ENCODE measurements at places on chromosomes 6 and 20.

DNA sequence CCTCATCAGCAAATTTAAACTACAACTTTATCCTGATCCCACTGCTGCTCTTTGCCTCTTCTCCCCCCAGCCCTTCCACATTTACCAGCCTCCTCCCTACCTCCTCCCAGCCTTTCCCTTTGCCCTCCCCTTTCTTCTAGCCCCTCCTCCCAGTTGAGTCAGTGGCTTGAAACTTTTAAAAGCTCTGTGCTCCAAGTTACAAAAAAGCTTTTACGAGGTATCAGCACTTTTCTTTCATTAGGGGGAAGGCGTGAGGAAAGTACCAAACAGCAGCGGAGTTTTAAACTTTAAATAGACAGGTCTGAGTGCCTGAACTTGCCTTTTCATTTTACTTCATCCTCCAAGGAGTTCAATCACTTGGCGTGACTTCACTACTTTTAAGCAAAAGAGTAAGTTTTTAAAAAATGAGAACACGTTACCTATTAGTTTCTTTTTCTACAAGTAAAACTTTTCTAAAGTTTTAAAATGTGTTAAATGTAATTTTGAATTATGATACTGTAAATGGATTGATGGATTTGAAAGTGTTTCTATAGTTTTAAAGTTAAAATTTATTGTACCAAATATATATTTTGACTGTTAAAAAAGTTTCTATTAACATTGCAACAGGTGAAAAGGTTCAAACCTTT, at the start of gene GJA1:
GJA1 (plus strand) TSS at position 203 of the 626 bp plus-strand sequence. CDS start 11,202 bp downstream, outside the sequence.
- no peak for DNase-seq

- no peak for DNase-seq
These were observed 3.5 kb downstream of the COL9A3 start for GRCh38 chr20:62820208-62820961.

DNA sequence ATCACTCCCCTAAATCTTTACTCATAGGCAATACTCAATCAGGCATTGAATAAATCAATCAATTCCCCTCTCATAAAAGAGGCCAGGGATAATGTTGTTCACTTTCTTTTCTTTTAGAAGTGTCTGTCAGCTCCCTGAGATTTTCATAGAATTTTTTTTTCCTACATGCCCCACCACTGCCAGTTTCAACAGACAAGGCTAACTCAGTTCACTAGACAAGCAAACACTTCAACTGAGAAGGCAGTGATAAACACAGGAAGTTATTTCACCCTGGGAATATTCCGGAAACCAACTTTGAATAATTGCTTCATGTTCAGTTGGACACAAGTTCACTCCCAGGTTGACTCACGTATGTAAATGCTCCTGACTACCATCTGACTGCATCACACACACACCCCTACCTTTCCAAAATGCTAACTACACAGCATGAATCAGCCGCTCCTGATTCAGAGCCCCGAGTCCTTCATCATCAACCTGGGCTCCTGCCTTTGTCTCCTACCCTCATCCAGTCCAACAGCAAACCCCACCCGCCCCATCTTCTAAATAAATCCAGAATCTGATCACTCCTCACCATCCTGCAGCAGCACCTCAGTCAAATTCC, 143.9 kb downstream of the BCAS1 start:
- DNase-seq = peak; percentile 91

DNA sequence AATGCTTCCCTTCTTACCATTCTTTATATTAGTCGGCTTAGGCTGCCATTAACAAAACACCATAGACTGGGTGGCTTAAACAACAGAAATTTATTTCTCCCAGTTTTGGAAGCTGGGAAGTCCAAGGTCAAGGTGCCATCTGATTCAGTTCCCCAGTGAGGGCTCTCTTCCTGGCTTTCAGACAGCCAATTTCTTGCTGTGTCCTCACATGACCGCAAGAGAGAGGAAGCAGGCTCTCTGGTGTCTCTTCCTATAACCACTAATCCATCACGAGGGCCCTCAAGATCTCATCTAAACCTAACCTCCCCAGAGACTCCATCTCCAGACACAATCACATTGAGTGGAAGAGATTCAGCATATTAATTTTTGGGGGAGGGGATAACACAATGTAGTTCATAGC, 193.0 kb upstream of the SGK1 start:
- DNase-seq = no peak

- DNase-seq = no peak
These were observed 467.4 kb upstream of the PLCB4 start for GRCh38 chr20:8601542-8601912.

DNA sequence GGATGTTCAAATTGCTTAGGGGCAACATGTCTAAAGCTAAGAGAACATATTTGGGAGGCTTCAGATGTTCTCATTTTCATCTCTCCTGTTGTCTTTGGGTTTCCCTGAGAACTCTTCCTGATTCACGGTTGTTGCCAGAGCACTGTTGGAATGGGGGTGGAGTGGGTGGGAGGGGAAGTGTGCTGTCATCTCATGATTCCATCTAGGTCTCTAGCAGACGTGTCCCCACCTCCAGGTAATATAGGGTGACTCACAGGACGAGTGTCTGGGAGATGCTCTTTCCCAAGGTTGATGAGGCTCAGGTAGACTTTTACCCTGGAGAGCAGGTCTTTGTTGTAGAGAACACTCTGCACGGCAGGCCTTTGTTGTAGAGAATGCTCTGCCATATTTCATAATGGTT, 636.9 kb downstream of the QKI start:
- no peak for DNase-seq

- no peak for DNase-seq
These were observed 315.2 kb downstream of the ZFAND3 start for GRCh38 chr6:38134704-38135088.

- no peak for DNase-seq
These were observed 148.6 kb upstream of the EXOC2 start for GRCh38 chr6:841569-841968.

DNA sequence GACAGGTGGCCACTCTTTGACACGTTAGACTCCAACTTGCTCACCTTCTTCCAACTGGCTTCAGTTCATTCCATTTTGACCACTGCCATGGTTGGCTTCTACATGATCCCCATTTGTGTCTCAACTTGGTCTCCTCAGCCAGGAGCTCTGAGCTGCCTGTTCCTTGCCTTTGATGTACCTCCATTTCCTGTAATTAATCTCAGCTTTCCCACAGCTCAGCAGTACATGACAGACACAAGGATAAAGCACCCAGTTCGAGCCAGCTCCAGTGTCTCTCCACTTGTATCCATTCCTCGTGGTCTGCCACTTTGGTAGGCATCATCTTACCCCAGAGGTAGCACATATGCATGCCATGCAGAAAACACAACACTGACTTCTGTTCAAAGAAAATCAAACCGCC, 161.0 kb downstream of the TSHZ2 start:
- no peak for DNase-seq

DNA sequence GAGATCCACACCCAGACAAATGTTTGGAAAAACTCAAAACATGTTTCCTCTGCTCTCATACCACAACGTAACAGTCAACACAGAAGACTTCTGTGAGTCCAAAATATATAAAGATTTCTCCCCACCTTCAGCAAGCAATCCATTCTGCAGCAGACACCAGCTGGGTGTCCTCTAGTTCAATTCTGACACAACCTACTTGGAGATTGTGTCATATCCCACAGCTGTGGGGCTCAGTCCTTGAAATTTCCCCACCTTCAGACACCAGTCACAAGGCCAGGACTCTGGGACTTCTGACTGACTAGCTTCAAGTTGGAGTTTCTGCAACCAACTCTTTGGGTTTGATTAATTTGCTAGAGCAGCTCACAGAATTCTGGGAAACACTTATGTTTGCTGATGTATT, 244.8 kb upstream of the CDYL start:
- no peak for DNase-seq

DNA sequence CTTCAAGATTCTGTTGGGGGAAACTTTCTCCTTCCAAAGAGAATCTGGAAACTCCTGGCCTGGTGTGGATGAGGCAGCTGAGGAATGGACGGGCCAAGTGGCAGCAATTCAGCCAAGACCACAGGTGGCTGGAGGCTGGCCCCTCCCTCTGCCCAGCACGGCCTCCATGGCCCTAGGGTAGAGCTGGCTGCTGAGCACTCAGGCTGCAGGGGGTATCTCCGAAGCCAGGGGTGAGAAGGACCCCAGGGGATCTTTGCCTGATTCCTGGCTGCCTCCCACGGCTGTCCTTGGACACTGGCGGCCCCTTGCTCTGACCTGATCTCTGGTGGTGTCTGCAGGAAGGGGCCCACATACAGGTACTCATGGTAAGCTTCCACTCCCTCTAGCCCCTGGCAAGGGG, 39.0 kb downstream of the GRM4 start:
- DNase-seq = no peak

- DNase-seq = no peak
These were observed 62.7 kb upstream of the XRN2 start for GRCh38 chr20:21240394-21240793.

DNA sequence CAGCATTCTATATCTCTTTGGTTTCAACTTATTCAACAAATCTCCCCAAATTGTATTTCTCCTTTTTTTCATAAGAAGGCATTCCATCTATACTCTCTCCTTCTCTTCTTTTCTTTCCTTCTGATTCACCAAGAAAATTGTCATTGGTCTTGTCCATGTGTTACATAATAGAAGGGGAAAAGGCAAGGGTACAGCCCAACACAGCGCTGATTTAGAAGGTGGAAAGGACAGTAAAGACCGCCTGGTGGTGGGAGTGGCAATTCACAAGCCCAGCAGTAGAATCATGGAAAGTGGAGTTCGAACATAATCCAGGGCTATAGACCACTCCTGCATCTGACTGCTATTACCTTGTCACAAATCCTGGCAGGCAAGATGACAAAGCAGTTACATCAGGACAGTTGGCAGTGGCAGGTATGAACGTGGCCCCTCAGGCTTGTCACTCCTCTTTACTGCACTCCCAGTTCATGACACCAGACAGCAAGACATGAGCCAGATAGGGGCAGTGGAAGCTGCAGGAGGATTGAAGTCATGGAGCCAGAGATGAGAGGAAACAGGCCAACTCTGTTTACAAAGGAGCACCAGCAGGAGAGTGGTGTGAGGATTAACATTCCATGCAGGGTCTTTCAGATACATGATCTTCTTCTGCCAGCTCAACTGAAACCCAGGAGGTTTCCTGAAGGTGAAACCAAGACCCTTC, 2.1 kb upstream of the TNFAIP3 start:
- DNase-seq = no peak

DNA sequence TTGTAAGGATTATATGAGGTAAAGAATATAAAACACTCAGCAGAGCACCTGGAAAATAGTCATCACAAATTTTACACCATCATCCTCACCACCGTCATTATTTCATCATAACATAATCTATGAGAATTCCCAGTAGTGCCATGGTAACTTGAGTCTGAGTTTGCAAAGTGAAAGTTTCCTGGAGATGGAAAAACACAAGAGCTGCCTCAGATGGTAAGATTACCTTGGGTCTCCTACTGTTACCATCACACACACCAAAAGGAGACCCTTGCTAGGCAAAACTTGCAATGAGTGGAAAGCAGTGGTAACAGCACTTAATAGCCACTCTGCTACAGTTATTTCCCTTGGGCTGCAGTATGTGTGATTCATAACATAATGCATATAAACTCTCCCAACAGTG, 589.8 kb downstream of the RNF144B start:
- DNase-seq = no peak

DNA sequence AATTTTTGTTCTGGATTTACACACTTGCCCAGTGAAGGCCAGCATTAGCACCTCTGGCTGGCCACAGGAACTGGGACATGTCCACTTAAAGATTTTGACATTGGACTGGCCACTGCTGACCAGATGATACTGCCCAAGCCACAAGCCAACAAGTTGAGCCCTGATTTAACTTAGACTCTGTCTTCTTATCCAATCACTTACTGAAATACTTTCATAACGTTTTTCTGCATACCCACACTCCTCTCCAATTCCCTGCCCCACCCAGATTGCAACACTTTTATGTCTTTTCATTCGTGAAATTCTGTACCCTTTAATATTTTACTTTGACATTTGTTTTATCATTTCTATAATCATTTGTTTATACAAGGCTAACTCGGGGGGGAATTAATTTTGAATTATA, 170.3 kb upstream of the TAB2 start:
- DNase-seq = no peak

DNA sequence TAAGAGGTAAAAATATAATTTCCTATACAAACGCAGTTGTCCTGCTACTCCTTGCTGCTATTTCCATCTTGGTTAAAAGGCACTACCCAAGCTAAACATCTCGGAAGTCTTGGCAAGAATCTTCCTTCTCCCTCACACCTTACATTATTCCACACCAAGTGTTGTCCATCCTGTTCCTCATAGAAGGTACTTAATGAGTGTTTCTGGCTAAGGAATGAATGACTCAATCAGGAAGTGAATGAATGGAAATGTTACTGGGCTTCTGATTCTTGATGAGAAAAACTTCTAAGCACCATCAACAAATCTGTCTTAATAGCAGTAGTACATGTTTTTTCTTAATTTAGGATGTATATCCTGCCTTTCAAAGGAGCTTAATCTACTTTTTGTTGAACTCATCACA, 40.6 kb upstream of the RSPO3 start:
- no peak for DNase-seq

DNA sequence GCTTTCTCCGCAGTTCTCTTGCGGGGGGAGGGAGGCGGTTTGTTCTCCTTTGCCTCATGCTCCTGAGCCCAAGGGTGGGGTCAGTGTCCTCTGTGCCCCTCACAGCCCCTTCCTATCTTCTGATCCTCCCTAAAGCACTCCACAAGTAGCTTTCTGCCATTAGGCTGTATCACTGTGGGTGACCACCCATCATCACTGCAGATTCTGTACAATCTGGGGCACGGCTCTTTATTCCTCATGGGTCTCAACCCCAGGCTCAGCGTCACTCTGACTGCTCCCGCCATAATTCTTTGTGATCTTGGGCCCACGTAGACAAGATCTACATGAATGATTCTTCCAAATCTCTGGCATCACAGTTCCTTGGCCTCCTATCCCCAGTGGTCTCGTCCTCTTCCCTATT, 10.5 kb downstream of the NCR2 start:
- DNase-seq = no peak

- DNase-seq = no peak
These were observed 17.2 kb upstream of the RTF2 start for GRCh38 chr20:56451056-56451765.

DNA sequence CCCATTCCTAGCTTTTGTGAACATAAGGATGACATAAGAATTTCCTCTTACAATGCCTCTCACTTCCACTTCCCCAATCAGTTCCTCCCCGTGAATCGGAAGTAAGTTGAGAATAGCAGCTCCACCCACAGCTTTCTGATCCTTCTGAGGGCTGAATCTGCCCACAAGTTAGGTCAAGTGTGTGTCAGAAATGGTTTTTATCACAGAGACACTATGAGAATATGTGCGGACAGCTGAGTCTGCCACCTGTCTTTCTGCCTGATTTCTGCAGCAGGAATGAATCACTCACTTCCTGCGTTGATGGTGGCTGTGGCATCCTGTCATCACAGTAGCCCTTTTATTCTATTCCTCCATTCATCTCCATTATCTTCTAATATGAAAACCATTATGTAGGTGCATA, 70.2 kb downstream of the RIN2 start:
- DNase-seq = peak; percentile 39

GRCh38 chr20:13017235-13017634, 8.5 kb downstream of the SPTLC3 start:
- DNase-seq = no peak

GRCh38 chr20:1827974-1828785, 67.0 kb upstream of the SIRPA start:
- DNase-seq = no peak

Data from NAMALWA (cell line).